ENCODE measurements at places on chromosomes 6 and 20.

DNA sequence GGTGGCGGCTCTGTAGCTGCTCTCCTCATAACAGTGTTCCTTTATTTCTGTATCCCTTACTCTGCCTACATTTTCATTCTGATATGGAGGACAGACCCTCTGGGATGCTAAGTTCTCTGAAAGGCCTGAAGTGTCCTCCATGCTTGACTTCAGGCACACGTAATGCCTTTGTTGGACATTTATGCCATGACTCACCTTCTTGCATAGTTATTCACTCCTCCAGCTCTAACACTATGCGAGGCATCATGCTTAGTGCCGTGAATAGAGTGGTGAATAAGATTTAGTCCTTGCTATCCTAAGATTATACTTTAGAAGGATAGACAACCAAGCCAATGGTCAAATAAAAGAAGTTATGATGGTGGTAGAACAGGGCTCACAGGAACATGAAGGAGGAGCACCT, 760.9 kb upstream of the FLRT3 start:
- DNase-seq: no peak

DNA sequence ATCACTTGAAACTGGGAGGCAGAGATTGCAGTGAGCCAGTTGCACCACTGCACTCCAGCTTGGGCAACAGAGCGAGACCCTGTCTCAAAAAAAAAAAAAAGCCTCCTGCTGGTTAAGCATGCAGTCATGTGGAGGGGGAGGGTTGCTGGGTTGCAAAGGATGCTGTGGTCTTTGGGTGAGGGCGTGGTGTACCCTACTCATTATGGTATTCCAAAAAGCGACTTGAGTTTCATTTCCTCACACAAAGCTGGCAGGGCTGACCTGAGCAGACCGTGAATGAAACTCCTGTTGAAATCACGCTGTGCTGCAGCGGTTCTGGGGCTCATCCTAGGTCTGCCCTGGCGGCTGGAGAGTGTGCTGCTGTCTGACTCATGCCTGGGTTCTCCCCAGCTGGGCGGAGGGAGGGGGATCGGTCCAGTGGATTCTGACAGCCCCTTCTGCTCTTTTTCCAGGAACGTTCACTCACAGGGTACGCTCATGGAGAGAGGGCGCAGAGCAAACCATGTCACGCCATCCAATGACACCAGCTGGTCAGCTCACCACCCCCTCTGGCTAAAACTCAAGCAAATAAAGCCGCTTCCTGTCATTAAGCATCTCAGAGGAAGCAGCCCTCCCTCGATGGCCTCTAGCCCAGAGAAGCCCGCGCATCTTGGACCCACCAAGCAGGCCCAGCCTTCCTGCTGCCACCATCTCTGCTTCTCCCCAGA, 166.2 kb downstream of the SCML4 start:
- DNase-seq: no peak

DNA sequence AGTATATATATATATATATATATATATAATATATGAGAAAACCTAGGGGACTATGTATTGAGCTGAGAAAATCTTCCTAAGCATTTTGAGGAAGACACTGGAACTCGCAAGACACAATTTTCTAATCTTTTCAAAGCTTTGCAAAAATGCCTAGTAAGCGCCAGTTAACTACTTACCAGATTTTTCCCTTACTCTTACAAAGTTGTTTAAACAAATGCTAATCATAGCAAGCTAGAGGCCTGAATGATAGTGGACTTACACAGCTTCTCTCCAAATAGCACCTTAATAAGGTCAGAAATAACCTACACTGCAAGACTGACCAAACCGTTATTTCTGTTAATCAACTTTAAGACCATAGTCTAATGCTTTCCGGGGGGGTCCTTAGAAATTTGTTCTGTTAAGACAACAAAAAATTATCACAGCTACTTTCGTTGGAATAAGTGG, 56.1 kb upstream of the HFE start:
- no peak for DNase-seq

GRCh38 chr6:90621581-90621980, 34.7 kb upstream of the MAP3K7 start:
- no peak for DNase-seq

- no peak for DNase-seq
Measured at GRCh38 chr6:114592506-114592905, 249.7 kb upstream of the HS3ST5 start.

GRCh38 chr6:34547701-34548644, 8.2 kb downstream of the SPDEF start:
- DNase-seq: no peak

Measured in activated T-helper 9 cell treated with anti-CD3 and anti-CD28 coated beads, Interleukin-2, amount 50 U/mL, for 16 hours (primary cell).